ENCODE measurements at places on chromosomes 3 and 15.

GRCh38 chr3:187852842-187853730, 107.8 kb upstream of the BCL6 start:
- no peak for DNase-seq

- no peak for DNase-seq
Observed at GRCh38 chr3:193130576-193130975, 110.4 kb upstream of the PLAAT1 start.

DNA sequence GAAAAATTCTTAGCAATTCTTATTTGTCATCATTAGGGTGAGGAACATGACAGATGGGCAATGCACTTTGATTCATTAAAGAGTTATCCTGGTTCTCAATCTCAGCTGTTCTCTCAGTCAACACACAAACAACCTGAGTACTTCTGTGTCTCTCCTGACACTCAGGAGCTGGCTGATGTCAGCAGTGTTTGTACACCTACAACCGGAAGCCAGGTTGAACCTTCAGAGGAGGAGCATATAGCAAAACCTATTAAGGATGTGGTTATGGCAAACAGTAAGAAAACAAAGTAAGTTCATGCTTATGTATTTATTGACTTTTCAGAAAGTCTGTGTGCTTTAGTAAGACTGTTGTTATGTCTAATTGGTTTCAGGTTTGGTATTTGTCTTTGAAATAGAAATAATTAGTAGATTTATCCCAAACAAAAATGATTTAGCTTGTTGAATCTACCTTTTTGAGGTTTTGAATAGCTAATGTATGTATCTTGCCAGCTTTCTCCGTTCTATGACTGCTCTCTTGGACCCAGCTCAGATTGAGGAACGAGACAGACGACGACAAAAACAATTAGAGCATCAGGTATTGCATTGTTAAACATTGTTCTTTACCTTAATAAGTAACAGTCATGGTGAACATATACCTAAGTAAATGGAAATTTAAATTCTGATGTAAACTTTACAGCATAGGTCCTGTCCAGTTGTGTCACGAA, 36.6 kb downstream of the CCDC66 start:
- no peak for DNase-seq

DNA sequence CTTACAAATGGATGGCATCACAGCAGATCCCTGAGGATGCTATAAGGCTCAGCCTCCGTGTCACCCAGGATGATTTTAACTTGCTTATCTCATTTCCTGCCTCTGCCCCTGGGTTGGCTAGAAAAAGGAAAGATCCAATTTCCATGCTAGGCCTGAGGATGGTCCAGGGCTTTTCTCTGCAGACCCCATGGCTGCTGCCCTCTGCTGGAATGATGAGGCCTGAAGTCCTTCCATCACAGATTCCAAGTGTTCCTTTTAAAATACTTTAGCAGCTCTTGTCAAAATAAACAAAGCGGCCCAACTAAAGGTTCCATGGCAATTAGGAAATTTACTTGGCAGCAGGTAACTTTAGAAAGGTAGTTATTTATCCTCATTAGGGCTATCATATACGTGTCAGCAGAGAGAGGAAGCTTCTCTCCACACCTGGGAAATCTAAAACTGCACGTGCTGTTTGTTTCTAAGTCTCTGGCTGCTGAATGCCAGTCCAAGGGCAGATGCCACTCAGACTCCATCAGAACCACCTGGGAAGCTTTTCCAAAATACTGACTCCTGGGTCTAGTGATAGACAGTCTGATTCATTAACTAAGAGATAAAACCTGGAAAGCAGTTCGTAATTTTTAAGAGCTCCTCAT, 401.9 kb upstream of the IL12A start:
- DNase-seq: no peak

DNA sequence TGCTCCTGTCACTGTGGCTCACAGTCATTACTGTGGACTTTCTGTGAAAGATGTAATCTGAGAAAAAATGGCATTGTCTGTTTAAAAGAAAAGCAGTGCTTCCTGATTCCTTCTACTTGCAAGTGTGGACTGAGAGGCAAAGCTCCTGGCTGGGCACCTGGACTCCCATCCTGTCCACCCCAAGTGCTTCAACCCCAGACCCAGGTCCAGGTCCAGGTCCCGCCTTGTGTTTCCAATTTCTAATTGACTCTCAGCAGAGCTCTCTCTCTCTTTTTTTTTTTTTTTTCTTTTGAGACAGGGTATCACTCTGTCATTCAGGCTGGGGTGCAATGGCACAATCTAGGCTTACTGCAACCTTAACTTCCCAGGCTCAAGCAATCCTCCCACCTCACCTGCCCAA, 94.9 kb downstream of the ATP10A start:
- no peak for DNase-seq

- DNase-seq: no peak
Observed at GRCh38 chr3:54706738-54707137, 221.1 kb downstream of the LRTM1 start.

DNA sequence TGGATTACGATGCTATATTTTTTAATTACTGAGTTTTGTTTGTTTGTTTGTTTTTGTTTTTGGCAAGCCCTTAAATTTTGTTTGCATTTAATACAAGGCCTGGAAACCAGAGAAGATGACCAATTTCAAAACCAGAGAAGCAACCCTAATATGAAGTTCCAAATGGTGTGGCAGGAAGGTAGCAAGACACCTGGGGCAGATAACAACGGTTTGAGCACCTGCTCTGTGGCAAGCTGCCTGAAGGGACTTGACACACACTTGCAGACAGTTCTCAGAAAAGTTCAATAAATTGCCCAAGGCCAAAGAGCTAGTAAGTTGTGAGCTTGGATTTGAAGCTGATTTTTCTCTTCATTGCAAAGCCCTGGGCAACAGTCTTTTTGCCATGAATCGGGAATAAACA, 151.2 kb upstream of the UBE2E1 start:
- DNase-seq: no peak

- DNase-seq: no peak
Observed at GRCh38 chr3:69861556-69861955, 122.3 kb downstream of the MITF start.

DNA sequence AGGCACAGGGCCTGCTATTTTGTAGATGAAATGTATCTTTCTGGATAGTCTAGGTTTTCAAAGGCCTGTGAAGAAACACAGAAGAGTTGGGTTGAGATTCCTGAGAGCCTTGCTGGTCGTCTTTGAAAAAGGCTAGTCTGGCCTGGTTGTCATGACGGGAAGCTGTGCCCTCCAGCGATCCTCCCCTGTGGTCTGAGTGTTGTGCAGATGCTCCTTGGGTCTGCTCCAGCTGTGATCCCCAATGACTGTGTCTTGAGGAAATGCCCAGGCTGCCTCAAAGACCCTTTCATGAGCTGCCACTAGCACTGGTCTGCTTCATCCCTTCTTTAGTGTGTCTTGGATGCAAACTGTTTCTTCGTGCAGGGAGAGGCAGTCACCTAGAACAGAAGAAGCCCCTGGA, 111.0 kb upstream of the SYNPR start:
- no peak for DNase-seq

- no peak for DNase-seq
Observed at GRCh38 chr15:48415036-48415886, 84.0 kb downstream of the DUT start.

DNA sequence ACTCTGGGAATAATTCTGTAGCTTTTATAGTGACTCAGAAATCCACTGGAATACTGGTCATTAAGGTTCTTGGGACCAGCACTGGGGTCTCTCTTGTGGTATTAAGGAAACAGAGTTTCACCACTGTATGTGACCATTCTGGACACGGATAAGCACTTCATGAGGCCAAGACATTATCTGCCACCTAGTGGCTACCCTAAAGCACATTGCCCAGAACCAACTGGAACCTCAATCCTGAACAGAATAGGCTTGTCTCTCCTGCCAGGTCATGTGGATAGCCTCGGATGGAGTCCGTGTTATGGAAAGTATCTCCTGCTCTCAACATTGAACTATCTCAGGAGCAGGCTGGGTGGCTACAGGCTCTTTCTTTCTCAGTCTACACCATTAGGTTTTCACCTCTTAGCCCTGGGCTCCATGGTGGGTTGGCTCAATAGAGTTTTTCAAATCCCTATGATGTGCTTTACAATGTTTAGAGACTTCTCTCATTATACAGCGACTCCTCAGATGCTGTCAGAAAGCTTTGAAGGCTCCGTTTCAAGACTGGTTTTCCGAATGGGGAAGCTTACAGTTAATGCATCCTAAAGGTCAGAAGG, 167.6 kb upstream of the ST8SIA2 start:
- DNase-seq: no peak

GRCh38 chr3:30632521-30632920, 26.1 kb downstream of the TGFBR2 start:
- DNase-seq: no peak
